ENCODE measurements at places on chromosomes 2 and 18.

DNA sequence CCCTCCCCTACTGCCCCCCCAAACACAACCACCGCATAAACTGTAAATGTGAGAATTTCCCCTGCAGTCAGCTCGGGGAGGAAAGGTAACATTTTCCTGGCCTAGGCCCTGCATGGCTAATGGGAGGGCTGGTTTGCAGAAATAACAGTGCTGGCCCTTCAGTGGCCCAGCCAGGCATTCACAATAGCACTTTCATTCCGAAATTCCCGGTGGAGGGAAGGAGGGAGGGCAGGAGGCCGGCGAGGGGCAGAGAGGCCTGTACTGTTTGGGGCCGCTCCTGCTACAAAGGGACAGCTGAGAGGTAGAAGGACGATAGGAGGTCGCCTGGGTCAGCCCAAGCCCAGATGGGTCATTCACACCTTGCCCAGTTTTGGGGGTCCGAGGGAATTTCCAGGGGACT lies 11.3 kb downstream of the CYP26B1 start:
- DNase-seq: no peak

DNA sequence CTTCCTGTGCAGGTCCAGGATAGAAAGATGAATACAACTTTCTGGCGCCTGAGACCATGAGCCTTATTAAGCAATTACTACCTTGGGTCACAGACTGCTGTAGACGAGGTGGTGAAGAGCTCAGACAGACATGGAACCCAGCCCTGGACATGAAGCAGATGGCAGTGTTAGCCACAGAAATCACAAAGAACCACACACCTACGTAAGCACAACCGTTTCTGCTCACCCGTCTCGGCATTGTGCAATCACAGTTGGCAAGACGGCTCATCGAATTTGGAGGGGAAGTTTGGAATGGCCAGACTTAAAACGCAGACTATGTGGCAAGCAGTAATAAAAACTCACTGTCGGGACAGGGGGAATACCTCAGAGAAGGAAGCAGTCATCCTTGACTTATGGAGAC lies 24.3 kb upstream of the ASPRV1 start:
- no peak for DNase-seq

- DNase-seq: no peak
Measured at GRCh38 chr2:188032786-188033185, 258.9 kb upstream of the GULP1 start.

DNA sequence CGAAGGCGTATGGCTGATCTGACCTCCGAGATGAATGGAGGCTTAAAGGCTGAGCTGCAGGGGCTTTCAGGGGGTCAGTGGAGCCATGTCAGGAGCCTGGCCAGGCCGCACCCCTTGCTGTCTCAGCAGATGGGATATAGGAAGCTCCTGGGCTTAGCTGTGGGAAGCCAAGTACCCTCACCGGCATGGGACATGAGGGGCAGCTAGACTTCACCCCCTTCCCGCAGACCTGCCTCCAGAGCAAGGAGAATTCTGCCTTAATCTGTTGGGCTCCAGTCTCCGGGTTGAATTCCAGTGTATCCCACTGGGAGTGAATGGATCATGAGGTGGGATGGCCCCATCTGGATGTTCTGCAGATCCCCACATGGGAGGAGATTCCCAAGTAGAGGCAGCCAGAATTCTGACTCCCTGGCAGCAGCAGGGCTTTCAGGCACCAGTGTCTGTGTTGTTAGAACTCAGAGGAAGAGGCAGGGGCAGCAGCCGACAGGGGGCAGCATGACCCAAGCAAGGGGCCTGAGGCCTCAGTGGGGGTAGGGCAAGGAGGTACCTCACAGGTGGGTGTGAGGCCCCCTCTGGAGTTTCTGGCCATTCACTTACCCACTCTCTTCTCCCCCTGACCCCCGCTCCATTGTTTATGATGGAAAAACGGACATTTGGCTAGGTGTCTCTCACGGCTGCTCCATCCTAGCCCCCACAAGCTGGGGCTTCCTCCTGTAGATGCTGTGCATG lies 19.1 kb downstream of the CAPG start:
- peak; percentile 57 for DNase-seq

DNA sequence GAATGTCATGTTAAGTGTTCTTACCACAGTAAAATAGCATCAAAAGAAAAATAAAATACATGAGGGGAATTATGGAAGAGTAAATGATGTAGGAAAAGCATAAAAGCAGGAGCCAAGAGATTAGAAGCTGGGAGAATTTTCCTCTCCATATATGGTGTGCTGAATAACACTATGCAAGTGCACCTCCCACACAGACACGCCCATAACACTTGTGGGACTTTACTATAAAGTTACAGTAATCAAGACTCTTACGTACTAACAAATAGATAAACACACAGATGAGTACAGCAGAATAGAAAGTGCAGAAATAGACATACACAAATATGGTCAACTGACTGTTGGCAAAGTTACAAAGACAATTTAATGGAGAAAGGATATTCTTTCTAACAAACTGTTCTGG lies 16.0 kb upstream of the SPHKAP start:
- DNase-seq: no peak

GRCh38 chr2:20797096-20797495 lies 25.8 kb downstream of the LDAH start:
- DNase-seq: no peak

DNA sequence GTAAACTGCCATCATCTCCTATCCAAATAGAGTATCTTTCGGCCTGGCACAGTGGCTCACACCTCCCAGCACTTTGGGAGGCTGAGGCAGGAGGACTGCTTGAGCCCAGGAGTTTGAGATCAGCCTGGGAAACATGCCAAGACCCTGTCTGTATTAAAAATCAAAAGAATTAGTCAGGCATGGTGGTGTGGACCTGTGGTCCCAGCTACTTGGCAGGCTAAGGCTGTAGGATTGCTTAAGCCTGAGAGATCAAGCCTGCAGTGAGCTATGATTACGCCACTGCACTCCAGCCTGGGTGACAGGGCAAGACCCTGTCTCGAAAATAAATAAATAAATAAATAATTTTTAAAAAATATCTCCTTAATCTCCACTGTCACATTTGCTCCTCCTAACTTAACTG lies 14.7 kb upstream of the ARPC2 start:
- DNase-seq: no peak

- DNase-seq: no peak
Measured at GRCh38 chr18:51727780-51728179, 530.3 kb upstream of the MEX3C start.

- peak; percentile 76 for DNase-seq
Measured at GRCh38 chr2:188659656-188660406, 314.3 kb upstream of the COL3A1 start.

GRCh38 chr2:41431756-41432155 lies 616.1 kb upstream of the PKDCC start:
- no peak for DNase-seq

DNA sequence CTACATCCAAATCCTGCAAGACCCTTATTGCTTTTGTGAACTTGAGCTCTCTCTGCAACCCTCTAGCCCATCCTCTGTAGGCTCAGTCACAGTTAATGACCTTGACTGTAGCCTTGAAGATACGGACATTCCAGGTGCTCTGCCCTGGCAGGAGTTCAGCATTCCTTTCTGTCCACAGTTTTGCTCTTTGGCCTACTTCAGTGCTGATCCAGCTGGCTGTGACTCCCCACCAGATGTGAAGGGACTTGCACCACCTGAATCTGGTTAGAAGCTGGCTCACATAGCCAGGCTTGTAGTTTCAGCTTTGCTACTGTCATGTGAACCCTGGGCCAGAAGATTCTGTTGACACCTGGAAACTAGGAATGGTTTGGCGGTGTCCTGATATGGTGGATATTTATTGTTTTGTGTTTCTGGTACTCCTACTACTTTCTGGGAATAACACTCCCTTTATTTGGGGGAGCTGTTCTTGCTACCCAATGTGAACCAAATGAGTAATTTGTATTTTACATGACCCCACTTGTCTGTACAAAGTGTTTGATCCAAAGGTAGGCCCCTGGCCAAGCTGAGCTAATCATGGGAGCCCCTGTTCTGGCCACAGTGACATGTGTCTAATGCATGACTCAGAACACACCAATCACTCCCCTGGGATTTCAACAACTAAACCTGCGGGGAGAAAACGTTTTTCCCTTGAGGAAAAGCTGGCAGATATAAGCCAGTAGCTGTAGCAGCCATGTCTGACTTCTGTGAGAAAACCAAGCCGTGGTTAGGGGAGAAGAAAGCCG lies 73.4 kb downstream of the CDCA7 start:
- peak; percentile 36 for DNase-seq

- no peak for DNase-seq
Measured at GRCh38 chr18:24089076-24089475, 49.8 kb upstream of the CABYR start.

- no peak for DNase-seq
Measured at GRCh38 chr2:57876313-57876712, 170.3 kb upstream of the VRK2 start.

DNA sequence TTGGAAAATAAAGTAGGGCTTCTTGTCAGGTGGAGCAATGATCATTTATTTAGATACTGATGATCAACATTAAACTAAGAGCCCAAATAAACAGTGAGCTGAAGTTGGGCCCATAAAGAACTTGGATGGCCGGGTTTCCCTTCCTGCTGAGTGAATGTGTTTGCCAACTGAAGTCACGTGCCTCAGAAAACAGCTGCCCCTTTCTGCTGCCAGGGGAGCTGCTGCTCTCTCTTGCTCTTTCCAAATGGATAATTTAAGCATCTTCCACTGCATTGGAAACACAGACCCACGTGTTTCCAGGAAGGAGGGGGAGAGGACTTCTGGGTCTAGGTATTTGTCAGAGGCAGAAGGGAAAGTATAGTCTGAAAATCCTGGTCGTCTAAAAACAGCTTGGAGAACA lies 22.9 kb upstream of the NCKAP5 start:
- no peak for DNase-seq

DNA sequence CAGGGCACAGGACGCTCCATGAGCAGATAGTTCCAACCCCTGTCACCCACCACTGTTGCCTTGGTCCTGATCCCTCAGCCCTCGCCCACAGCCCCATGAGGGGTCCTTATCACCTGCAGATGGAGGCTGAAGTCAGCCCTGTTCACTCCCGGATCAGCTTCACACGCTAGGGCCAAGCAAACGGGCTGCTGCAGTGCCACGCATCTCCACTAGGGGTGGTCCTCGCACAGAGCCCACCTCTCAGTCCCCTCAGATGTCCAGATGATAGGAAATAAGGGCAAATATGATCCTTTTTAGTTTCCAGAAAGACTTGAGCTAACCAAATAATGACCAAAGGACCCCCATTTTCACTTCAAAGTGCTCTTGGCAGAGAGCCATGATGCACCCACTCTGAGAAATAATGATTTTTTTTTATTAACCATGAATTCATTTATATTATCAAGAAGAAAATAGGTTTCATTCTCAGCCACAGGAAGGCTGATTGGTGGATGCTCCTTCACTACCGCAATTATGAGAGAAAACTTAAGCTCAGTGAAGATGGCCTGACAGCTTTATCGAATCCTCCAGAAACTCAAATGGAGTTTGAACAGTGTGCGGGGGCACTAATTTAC lies 71.9 kb upstream of the KLHL29 start:
- DNase-seq: no peak

DNA sequence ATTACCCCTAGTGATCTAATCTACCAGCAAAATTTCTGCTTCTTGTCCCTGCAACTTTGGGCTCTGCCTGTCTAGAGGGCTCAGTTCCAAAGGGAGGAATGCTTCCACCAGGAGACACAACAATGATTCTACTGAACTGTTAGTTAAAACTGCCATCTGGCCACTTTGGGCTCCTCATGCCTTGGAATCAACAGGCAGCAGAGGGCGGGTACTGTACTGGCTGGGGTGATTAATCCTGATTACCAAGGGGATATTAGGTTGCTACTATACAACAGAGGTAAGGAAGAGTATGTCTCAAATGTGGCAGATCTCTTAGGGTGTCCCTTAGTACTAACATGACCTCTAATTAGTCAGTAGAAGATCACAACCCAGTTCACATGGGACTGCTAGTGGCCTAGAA lies 21.4 kb downstream of the HADHA start:
- no peak for DNase-seq

GRCh38 chr18:11271954-11272353 lies 122.6 kb upstream of the PIEZO2 start:
- no peak for DNase-seq

DNA sequence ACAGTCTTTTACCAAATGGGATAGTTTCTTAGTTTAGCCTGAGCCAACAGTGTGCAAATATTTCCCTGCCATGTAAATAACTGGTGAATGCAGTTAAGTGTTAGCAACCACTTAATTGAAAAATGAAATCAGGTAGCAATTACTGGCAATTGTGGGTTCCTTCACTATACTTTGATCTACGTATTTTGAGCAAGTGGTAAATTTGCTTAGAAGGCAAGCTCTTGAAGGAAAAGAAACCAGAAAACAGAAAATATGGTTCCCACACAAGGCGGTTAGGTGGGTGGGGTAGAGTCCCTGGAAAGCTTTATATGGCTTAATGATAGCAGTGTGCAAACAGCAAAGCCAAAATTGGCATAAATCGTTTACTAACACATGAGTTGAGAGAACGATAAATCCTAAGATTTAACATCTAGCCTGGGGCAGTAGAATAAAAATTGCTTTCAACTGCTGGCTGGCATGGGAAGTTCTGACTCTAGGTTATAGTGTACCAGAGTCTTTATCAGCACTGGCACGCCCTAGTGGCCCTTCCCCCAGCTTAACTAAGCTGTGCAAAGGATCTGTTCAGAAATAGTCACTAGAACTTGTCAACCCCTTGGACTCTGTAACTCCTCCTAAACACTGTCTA lies 17.0 kb downstream of the SLC9A2 start:
- DNase-seq: no peak

DNA sequence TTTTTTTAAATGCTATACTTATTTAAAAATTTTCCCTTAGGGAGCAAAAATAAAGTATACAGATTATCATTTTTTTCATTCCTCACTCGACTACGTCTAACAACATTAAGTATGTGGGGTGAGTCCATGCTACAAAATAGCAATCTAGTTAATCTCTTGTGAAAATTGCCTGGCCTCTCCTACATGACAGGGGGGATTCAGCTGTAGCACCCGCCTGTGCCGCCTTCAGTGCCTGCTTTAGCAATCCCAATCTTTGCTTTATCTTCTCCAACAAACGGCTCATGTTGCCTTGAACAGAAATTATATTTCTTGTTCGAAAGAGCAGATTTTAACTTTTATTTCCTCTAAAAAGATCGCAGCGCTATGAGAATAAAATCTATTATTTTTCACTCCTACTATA lies 2.4 kb upstream of the SOX11 start:
- DNase-seq: no peak

All from AG08395 (cell line).